Large intestine (tissue), 12 donors: ENCODE measurements at places on chromosomes 6 and 20. TPM values are rescaled to one million over a fixed set of nuclear protein-coding genes. Genes with fewer than 3 reads are reported as not detected.

BFSP1 gene
- polyA plus RNA-seq, result 1.1 TPM

HLA-G gene
- polyA plus RNA-seq, result 0.06 TPM

MRAP2 gene
- 1.7 TPM for polyA plus RNA-seq

DNA sequence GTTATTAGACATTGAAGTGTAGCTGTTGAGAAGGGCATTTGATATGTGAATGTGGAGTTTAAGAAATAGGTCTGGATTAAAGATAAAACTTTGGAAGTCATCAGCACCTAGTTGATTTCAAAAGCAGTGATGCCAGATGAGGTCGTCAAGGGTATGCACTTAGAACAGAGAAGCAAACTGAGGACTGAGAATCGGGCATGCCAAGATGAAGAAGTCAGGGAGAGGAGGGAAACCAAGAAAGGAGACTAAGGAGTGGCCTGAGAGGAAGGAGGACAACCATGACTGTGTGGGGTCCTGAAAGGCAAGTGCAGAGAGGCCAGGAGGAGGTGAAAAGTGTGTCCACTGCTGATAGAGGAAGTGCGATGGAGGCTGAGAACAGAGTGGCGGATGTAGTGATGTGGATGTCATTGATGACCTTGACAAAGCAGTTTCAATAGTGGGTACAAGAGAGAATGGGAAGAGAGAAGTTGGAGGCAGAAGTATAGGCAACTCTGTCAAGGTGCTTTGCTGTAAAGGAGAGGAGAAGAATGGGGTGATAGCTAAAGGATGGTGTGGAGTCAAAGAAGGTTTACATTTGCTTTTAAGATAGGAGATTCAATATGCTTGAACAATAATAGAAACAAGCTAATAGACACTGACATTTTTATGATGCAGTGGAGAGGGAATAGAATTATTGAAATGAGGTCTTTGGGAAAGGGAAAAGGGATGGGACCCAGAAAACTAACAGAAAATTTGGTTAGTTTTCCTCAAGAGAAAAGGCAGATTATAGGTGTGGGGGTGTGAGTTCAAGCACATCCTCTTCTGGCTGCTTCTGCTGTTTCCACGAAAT, 139.7 kb upstream of the TMEM170B start:
- H3K4me1 ChIP-seq, result peaks cover 29% of the 10 kb centered on the region
- DNase-seq, result no peak
- H3K27ac ChIP-seq, result peak overlapping the region; percentile 73
- H3K4me3 ChIP-seq, result no peak overlapping the region

- no peaks in the 10 kb centered on the region for H3K36me3 ChIP-seq
- H3K27me3 ChIP-seq, result no peaks in the 10 kb centered on the region
- DNase-seq, result peak; percentile 82
- peak overlapping the region; percentile 6 for H3K27ac ChIP-seq
Measured at GRCh38 chr20:57212534-57213276, 53.7 kb downstream of the BMP7 start.

- no peaks in the 10 kb centered on the region for H3K27me3 ChIP-seq
- H3K27ac ChIP-seq, result no peak overlapping the region
- H3K4me3 ChIP-seq, result no peak overlapping the region
Measured at GRCh38 chr6:135616655-135617054, 119.1 kb upstream of the AHI1 start.
